ENCODE measurements at places on chromosomes 12 and 14.
A peak's percentile ranks its signal among the peaks of the same experiment; 100 is the strongest.

- DNase-seq, result no peak
These were observed 23.1 kb upstream of the C14orf180 start for GRCh38 chr14:104556256-104557021.

GRCh38 chr12:131114271-131114670, 160.6 kb downstream of the ADGRD1 start:
- DNase-seq, result no peak

DNA sequence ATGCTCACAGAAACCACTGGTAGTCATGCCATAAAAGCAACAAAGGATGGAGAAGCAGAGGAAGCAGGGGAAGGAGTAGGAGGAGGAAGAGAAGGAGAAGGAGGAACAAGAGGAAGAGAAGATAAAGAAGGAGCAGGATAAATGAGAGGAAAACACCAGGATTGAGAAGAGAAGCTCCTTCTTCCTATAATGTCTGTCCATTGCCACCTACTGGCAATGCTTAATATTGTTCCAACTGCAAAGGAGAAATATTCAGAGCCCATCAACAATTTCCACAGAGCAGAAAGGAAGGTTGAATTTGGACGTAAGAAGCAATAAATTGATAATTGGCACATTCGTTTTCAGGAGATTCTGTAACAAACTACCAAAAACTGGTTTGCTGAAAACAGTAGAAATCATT, 898.4 kb downstream of the SLC16A7 start:
- DNase-seq, result peak; percentile 2

GRCh38 chr12:61754214-61754613, 506.0 kb upstream of the USP15 start:
- DNase-seq, result no peak

DNA sequence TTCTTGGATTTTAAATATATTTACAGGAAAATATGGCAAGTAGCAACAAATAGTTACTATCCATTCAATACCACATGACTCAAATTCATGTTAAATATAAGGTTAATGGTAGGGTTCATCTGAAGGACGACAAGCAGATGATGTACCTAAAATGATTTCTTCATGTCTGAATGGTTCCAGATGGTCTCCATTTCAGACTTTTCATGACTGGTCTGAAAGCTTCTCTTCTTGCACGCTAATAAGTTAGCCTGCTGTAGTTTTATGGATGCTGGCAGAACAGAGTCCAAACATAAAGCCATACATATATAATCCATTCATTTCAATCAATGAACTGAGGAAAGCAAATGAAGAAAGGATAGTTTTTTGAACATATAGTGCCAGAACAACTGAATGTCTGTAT, 257.0 kb upstream of the MGAT4C start:
- no peak for DNase-seq

DNA sequence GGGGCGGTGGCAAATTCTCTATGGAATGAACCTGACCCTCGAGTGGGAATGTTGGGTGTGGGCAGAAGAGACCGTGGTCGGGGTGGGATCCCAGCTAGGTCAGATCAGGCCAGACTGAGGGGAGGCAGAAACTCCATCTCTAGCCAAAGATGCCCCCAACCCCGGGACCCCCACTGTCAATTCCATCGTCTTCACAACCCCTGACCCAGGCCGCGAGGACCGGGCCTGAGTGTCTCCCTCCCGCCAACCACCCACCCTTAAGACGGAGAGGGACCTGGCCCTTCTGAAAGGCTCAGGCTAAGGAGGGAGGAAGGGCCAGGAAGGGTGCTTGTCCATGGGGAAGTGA, 760 bp downstream of the PLEKHD1 start:
- DNase-seq, result no peak

GRCh38 chr12:52351196-52352059, 15.9 kb downstream of the KRT85 start:
- no peak for DNase-seq

DNA sequence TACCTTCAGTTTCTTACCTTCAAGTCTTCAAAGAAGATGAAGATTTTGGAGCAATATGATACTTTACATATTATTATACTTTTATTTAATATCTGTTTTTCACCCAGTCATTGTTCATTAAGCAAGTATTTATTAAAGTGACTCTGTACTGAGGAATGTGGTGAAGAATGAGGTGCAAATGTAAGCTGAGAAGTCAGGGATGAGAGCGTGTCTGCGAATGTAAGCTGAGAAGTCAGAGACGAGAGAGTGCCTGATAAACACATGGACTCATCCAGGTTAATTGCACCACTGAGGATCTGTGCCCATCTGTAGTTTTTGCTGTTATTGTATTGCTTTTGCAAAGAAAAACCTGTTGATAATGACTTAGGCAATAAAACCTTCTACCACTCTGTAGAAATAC, 211.9 kb upstream of the FAR2 start:
- no peak for DNase-seq

GRCh38 chr14:76613616-76614015, 147.7 kb upstream of the VASH1 start:
- DNase-seq, result no peak

DNA sequence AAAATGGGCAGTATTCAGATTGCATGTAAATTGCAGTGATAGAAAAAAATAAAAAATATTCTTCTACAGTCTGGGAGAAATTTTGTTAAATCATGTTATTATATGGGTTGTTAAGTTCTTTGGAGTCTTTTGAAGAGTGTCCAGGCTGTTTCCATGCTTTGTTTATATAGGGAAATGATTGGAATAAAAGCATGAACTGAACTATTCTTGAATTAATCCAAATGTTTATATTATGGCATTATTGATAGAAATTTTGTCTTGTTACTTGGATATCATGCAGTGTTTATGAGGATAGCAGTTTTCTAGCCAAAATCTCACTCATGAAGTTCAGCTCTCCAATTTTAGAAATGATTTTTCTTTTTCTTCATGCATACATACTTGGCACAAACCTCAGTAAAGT, 108.2 kb upstream of the NAV3 start:
- no peak for DNase-seq

- peak; percentile 88 for DNase-seq
These were observed at the start of gene EPS8 for GRCh38 chr12:15789220-15790171. Gene EPS8, minus strand, starts transcription at chr12:15789388. Its CDS starts 106,437 bp downstream, at chr12:15682951.

GRCh38 chr14:59537476-59537875, 39.1 kb downstream of the CCDC175 start:
- no peak for DNase-seq

DNA sequence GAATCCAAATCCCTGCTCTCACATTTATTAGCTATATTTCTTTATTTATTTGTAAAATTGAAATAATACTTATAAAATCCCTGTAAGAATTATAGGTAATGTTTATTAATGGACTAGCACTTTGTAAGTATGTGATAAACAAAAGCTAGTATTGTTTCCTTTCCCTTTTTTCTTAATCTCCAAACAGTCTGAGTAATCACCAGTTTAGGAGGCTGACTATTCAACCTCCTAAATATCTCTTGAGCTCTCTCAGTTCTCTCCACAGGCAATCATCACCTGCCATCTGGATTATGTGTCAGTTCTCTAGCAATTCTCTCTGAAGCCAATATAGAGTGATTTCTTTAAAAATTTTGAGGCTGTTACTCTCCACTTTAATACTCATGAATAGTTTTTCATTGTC, 9.2 kb upstream of the LYZ start:
- no peak for DNase-seq

GRCh38 chr14:24159777-24160498, 1.1 kb upstream of the IRF9 start:
- no peak for DNase-seq

GRCh38 chr14:55339770-55340169, 68.5 kb downstream of the FBXO34 start:
- no peak for DNase-seq

- no peak for DNase-seq
These were observed 13.0 kb upstream of the TMTC2 start for GRCh38 chr12:82673698-82674097.

DNA sequence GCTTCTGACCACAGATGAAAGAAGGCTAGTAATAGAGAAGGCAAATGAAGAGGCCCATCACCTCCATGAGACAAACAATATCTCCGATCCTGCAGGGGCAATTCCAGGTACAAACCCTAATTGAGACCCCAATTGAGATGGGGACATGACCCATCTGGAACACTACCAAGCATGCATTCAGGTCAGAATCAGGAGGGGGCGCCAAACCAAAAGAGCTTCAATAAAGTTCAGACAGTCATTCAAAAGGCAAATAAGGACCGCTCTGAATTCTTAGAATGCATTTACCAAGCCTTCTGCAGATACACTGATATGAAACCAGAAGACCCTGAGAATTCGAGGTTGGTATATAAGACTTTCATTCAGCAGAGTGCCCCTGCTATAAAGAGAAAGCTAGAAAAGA, 10.2 kb upstream of the EDDM3B start:
- no peak for DNase-seq

DNA sequence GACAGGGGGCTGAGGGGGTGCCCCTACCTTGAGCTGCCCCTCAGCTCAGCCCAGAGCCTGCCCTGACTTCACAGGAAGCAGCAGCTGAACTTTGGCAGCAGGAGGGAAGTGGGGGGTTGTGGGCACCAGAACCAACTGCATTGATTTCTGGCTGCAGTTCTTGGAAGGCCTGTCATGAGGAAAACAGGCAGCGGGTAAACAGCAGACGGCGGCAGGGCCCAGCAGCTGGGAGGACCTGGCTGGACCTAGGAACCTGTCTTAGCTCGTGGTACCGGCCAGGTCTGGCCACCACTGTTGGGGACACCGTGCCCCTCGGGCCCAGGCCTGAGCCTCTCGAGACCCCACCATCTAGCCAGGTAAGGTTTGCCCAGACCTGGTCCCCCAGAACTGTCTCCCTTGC, 154.2 kb upstream of the MYL2 start:
- no peak for DNase-seq

- DNase-seq, result no peak
These were observed 555.3 kb downstream of the MED13L start for GRCh38 chr12:115722181-115722580.

DNA sequence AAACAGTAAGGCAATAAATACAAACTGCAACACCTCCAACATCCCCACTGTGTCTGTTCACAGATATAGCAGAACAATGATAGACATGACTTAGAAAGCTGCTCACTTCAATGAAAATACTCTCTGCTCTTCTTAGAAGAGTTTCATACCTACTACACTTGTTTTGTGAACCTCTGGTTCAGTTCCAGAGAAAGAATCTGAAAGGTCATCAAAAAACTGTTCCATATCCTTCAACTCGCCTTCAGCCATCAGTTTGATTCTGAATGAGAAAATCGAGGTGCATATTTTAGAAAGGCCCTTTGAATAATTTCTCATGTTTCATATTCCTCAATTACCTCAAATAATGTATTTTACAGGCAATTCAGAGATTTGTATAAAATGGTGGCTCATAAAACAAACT, 5.5 kb downstream of the ANAPC5 start:
- DNase-seq, result no peak

GRCh38 chr12:121697093-121697698, 15.4 kb upstream of the TMEM120B start:
- DNase-seq, result no peak

- DNase-seq, result no peak
These were observed 1292.1 kb upstream of the FLRT2 start for GRCh38 chr14:84237881-84238280.

DNA sequence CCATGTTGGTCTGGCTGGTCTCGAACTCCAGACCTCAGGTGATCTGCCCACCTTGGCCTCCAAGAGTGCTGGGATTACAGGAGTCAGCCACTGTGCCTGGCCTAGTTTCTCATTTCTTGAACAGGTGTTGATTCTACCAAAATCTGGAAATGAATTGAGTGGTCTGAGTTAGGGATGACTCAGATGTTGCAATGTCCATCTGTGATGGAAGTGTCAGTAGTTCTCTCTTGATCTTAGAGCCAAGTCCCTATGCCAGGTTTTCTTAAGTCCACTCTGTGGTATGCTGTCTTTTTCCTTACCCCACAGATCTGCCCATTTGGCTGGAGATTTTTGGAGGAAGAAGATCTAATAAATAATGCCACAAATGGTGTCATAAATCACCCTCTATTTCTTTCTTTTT, 12.6 kb downstream of the SNAPC1 start:
- no peak for DNase-seq

Measured in left renal cortex interstitium (tissue), 4 donors.